Adipocyte (in vitro differentiated cells): ENCODE measurements at places on chromosomes 7 and 10.

GRCh38 chr10:73248259-73248724 lies 1.2 kb upstream of the DNAJC9 start:
- DNase-seq = no peak

GRCh38 chr7:51062222-51062987 lies 254.2 kb downstream of the COBL start:
- no peak for DNase-seq

GRCh38 chr7:150382123-150382843 lies 3.2 kb downstream of the ZNF775 start:
- no peak for DNase-seq

DNA sequence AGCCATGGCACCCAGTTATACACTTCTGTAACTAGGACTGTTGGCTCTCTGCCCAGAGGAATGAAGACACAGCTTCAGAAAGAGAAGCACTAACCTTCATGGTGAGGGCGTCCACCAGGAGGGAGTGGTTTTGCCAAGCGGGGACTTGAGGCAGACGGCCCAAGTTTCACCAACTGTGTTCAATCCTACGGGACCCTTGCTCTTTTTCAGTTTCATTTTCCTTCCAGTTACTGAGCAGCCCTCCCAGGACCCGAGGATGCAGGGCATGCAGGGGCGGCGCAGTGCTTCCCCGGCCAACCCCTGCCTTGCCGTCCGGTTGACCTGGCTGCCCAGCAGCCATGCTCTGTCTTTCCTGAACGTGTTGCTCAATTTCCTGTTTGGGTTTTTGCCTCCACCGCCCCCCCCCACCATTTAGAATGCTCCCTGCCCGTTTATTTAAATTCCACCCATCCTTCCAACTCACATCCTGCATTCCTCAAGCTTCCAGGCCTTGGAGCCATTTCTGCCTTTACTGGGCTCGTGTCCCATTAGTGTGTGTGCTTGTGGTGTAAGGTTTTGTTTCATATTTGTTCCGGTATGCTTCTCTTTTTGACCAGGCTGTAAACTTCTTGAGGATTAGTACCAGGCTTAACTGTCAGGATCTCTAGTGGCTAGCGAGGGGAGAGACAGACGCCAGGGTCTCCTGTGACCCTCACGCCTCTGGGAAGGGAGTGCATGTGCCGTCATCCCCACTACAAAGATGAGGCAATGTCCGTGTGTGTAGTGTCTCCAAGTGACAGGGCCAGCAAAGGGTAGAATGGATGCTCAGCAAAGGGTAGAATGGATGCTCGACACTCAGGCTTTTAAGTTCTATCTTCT lies 31.6 kb downstream of the IL15RA start:
- peak; percentile 92 for DNase-seq

DNA sequence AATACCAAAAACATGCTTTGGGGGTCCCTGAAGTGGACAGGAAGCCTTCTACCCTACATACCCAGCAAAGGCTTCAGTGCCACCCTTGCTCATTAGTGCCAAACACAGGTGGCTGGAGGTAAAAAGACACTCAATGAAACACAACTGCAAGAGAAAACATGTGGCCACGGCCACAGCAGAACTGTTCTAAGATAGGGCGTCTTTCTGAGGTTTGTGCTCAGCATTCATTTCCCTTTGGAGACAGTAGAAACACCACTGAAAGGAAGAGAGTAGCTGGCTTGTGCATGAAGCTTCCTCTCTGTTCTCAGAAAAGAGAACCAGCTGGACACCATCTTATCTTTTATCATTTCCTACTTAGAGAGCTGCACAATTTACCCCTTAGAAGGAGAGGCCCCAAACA lies 143.0 kb downstream of the PLXNA4 start:
- DNase-seq = no peak

- no peak for DNase-seq
Observed at GRCh38 chr10:31126593-31126992, 94.9 kb upstream of the ZNF438 start.

DNA sequence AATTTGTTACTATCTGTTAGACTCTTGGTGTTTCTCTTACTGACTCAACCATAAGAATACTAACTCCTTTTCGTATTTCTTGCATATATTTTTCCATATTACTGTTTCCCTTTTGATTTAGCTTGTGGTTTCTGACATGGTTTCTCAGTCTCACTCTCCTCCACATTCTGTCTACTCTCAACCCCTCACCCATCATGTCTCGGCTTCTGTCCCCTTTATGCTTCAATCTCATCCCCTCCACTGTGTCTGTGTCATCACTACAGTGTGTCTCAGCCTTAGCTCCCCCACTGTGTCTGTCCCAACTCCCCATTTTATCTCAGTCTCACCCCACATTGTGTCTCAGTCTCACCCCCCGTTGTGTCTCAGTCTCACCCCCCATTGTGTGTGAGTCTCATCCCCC lies 126.9 kb downstream of the VIPR2 start:
- no peak for DNase-seq

GRCh38 chr7:70794962-70795361 lies 337.0 kb upstream of the GALNT17 start:
- DNase-seq = no peak

DNA sequence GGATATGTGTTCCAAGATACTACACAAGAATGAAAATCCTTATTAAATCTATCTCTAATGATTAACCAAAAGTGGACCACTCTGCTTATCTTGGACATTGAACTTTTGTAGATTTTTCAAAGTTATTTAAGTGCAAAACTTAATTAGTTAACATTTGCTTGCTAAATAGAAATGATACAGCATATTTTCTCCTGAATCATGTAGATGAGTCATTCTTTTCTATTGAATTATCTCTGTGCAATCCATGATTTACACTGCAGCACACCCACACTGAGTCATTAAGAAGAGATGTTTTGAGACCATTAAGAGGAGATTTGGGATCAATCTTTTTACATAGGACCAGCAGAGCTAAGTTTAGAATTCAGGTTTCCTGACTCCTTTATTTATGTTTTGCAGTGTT lies 6.6 kb upstream of the ABCC2 start:
- peak; percentile 89 for DNase-seq

DNA sequence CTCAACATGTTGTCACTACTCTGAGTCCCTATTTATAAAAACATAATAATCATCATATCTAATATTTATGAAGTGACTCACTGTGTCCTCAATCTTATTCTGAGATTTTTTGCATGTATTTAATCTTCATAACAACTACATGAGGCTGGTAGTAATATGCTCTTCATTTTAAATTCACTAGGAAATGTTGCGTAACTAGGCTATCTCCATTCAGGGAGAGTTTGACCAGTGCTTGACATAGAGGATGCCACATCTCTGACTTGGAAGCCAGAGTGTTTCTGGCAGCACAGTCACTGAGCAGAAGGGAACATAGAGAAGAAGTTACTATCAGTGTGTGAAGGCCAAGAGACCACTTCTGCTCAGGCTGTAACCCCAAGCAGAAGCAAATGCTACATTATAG lies 88.9 kb downstream of the FAM13C start:
- no peak for DNase-seq

- DNase-seq = peak; percentile 60
Observed at GRCh38 chr7:10973942-10974911, 555 bp downstream of the PHF14 start.

DNA sequence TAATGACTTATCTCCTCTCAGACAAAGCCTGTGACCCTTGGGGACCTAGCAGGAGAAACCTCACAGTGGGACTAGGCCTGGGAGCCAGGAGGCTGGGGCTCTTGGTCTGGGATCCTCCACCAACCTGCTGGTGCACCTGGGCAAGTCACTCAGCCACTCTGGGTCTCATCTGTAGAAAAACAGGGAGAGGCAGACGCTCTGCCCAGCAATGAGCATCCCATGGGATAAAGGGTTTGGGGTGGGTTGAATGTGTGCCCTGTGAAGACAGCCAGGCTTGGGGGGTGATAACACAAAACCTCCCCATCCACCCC lies 81.6 kb downstream of the ZMIZ1 start:
- DNase-seq = no peak

DNA sequence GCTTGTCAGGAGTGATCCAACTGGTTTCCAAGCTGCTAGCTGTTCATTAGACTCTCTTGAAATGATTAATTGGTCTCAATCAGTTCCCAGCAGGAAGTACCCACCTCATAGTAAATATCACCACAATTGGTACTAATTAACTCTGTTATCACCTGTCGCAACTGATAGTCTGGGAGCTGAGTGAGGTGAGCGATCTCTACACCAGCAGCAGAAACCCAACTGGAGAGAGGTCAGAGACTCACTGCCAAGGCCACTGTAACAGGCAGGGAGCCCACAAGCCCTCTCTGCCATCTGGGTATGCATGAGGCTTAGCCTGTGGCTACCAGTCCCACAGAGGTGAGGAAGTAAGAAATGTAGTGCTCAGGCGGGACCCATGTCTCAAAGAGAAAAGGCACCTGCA lies 245.5 kb downstream of the DYNC1I1 start:
- no peak for DNase-seq

- no peak for DNase-seq
Observed at GRCh38 chr7:139702811-139703486, 74.8 kb downstream of the HIPK2 start.

DNA sequence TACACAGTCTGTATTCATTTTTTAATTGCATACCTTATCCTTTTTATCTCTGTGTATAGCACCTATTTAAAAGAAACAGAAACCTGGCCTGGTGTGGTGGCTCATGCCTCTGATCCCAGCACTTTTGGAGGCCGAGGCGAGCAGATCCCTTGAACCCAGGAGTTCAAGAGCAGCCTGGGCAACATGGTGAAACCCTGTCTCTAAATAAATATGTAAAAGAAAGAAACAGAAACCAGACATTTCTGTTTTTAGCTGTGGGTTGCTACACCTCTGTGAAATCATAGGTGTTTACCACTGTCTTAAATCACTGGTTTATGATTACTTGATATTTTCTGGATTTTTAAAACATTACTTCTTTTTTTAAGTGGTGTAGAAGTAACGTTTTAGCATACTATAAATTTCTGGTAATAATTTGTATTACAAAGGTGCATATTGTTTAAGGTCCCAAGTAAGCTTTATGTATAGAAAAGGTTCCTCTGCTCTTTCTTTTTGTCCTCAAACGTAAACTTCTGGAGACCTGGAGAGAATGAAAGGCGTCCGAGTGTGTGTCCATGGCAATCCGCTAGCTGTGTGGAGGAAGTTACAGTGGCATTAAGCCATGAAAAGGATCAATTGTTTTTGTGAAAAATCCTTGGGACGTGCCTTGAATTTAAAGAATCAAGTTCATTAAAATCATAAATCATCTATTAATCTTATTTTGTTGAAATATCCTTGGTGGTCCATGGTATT lies 41.1 kb downstream of the PTPRZ1 start:
- DNase-seq = no peak

DNA sequence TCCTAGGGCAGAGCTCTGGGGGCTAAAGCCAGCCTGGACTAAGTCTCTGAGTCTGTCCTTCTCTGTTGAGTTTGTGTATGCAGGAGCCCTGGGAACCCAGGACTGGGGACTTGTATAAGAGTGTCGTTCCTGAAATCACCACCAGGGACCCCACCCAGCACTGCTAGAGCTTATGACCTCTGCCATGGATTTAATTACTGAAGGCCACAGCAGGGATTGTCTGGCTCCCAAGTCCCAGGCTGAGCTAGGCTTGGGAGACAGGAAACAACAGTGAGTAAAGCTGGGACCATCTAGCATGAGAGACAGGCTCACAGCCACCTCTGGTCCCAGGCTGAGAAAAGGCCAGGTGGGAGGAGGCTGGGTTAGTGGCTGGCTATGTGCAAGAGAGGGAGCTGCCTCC lies 1.4 kb upstream of the TSPAN15 start:
- peak; percentile 44 for DNase-seq

DNA sequence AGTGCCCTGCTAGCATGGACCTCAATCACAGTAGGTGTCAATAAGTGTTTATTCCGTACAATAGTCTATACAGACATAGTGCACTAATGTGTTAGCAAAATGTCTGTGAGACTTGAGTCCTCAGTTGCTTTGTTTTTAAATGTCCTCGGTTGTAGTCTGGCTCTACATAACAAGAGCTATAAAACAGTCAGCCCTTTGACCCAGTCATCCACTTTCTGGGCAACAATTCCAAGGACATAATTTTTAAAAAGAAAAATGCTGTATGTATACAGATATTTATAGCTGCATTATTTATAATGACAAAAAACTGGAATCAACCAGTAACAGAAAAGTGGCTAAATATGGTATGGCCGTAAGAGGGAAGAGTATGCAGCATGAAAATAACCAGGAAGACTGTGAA lies 2.8 kb upstream of the PDLIM1 start:
- no peak for DNase-seq

DNA sequence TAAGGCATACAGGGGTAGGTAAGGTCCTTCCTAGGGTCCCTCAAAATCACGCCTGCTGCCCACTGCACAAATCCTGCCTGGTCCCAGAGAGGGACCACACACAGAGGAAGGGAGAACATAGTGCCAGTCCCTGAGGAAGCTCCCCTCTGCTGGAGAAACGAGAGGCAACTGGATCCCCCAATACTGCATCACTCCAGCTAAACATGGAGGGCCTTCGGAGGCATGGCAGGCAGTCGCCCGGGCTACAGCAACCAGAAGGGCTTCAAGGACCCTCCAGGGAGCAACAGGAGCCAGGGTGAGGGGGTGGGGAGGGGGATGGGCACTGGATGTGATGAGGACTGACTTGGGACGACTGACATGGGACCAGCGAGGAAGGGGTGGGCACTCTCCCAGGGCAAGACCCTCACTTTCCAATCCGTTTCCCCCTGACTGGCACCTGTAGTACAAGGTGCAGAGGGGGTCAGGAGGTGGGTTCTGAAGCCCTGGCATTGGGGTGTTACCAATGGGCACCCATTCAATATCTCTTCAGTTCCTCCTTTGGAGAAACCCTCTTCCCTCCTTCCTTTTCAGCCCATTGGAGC lies 21.7 kb downstream of the DDIT4 start:
- no peak for DNase-seq

DNA sequence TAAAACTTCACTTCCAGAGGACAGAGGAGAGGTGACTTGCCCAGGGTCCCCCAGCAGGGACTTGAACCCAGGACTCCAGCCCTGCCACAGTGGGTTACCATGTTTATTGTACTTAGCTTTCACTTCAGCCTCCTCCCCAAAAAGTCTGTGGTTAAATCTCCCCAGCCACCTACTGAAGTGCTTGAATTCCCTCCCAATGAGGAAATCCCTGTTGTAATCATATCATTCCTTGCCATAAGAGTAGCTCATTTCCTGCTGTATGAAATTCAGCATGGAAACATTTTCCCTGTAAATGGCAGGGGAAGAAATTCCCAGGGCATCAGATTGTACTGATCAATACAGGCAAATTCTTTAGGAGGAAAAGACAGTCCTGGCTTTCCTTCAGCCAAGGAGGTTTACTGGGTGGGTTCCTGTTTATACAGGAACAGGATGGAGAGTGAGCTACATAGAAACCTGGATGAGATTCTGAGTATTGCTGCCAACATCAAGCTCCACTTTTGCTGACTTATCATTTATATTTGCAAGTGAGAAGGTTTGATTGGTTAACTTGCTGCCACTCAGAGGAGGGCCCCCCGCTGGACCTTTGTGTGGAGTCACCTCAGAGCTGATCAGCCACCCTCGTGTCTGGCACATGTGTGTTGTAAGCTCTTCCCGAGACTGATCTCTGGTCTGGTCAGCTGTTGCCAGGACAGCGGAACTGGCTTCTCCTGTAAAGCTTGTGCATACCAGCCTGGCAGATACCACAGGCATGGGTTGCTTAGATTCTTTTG lies 16.4 kb upstream of the PDZD8 start:
- DNase-seq = no peak

GRCh38 chr10:96840841-96841518 lies 8.9 kb downstream of the LCOR start:
- DNase-seq = peak; percentile 54

- no peak for DNase-seq
Observed at GRCh38 chr7:44067064-44067951, 1.9 kb upstream of the PGAM2 start.

GRCh38 chr10:78147202-78147601 lies 113.5 kb downstream of the RPS24 start:
- no peak for DNase-seq

GRCh38 chr10:8453587-8453986 lies 399.1 kb downstream of the GATA3 start:
- DNase-seq = no peak
